ENCODE measurements at places on chromosomes 1 and 21. TPM values are rescaled to one million over a fixed set of nuclear protein-coding genes. Genes with fewer than 3 reads are reported as not detected.

The S100A7A gene
- total RNA-seq = not detected

The THEM5 gene
- not detected for total RNA-seq

The ARID4B gene
- total RNA-seq = 34.5 TPM

The MEX3A gene
- 0.89 TPM for total RNA-seq
